ENCODE measurements at places on chromosomes 16 and 17.

DNA sequence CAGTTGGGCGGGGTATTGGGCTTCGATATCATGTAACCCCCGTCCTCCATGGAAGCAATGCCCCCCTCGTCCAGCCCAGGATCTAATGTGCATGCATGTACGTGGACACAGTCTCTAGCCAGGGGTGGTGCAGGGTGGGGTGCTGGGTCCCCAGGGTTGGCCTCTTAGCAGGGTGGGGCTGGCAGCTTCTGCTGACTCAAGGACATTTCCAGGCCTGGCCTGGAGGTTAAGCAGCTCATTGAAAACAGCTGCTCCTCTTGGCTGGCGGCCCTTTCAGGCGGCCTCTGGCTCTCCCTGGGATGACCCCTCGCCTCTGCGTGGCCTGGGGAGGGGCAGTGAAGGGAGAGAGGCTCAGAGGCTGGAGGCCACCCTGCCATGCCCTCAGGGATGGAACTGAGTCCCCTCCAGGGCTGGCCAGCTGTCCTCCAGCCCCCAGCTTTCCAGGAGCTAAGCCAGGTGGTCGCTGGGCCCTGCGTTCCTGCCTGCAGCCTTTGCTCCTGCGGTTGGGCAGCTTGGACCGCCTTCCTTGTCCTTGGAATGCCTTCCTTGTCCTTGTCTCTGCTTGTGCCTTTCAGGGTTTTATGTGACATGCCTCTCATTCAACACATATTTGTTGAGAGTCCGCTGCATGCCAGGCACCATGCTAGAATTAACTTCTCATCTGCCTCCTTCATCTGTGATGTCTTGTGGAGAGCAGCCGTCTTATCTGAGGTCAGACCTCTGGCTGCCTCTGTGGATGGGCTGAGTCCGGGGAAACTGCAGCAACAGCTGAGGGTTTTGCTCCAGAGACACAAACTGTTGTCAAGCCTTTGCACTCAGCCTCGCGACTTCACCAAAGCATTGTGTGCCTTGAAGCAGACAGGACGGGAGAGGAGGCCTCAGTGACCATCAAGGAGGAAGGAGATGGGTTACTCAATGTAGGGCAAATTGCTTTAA, 26.6 kb downstream of the MRC2 start:
- DNase-seq = no peak

DNA sequence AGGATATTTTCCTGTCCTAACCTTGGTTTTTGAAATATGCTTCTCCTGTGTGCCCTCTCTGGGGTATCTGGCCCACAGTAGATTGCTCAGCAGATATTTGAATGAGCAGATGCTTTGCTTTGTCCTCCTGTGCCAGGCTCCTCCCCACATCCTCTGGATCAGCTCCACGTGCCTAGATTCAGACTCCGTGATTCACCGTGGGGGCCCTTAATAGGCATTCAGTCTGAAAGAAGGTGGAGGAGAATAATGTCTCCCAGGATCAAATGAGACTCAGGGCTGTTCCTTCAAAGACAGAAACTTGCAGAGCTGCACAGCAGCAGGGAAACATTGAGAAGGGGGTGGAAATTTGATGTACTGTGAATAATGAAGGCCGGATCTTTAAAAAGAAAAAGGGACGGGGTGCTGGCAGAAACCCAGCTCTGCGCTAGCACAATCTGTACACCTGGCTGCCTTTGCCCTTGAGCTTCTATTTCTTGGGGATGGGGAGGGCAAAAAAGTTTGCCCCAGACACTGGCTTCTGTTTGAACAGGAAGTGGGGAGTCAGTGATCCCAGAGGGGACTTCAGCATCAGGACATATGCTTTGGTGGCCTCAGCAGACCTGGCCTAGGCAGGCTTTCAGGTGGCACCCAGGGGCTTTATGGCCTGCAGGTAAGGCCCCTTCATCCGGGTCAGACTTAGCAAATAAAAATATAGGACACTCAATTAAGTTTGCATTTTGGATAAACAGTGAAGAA, 15.9 kb upstream of the SLC12A3 start:
- DNase-seq = peak; percentile 75

- DNase-seq = no peak
Measured at GRCh38 chr17:944266-944826, 35.2 kb downstream of the NXN start.

DNA sequence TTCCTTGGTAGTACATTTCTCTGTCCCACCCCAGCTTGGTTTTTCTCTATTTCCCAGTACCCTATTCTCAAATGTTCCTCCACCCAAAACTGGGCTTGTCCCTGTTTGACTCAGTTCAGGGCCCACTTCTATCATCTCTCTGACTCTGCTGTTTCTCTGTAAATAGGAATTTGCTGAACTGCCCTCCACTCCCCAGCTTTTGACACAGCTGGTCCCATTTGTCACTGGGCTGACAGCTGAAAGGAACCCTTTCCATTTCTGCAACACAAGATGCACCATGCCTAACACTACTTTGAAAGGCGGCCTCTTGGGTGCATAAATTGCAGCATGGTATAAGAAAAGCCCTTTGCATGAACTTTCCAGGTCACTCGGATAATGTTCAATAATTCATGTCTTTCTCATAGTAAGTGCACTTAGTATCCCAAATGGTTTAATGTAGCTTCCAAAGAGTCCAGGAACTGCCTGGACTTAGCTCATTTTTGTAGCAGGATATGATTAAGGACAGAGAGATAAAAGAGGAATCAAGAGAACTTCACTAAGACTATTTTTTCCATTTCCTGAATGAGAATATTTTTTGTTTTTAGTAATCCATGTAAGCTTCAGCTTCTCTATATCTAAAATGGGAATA, 256.7 kb downstream of the CDH11 start:
- DNase-seq = no peak

- DNase-seq = no peak
Measured at GRCh38 chr16:82655072-82655714, 28.4 kb downstream of the CDH13 start.

DNA sequence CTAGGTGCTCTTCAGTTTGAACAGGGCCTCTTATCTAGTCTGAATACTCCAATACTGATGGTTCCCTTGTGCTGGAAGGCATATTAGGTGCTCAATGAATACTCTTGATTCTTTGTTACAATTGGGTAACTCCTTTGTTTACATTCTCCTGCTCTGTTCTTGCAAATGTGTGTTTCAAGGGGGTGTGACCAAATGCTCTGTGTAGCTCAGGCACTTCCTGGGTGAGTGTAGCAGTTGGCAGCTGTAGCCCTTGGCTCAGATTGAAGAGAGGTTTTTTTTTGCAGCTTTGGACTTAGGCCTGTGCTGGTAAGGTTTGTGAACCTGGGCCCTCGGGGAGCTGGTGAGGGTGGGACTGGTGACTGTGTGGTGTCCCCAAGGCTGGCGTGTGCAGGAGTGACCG, 20.2 kb downstream of the TBCD start:
- no peak for DNase-seq

GRCh38 chr17:46192439-46193150, 634 bp downstream of the KANSL1 start:
- DNase-seq = no peak

DNA sequence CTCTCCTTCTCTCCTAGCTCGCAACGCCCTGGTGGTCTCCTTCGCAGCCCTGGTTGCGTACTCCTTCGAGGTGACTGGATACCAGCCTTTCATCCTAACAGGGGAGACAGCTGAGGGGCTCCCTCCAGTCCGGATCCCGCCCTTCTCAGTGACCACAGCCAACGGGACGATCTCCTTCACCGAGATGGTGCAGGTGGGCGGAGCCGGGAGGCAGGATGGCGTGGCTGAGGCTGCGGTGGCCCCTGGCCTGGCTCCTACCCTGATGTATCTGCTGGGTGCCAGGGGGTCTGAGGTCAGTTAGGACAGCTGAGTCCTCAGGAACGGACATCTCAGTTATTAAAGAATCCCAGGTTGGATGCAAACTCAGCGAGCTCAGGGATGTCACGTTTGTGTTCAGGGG, 16.7 kb downstream of the SLC26A11 start:
- no peak for DNase-seq

DNA sequence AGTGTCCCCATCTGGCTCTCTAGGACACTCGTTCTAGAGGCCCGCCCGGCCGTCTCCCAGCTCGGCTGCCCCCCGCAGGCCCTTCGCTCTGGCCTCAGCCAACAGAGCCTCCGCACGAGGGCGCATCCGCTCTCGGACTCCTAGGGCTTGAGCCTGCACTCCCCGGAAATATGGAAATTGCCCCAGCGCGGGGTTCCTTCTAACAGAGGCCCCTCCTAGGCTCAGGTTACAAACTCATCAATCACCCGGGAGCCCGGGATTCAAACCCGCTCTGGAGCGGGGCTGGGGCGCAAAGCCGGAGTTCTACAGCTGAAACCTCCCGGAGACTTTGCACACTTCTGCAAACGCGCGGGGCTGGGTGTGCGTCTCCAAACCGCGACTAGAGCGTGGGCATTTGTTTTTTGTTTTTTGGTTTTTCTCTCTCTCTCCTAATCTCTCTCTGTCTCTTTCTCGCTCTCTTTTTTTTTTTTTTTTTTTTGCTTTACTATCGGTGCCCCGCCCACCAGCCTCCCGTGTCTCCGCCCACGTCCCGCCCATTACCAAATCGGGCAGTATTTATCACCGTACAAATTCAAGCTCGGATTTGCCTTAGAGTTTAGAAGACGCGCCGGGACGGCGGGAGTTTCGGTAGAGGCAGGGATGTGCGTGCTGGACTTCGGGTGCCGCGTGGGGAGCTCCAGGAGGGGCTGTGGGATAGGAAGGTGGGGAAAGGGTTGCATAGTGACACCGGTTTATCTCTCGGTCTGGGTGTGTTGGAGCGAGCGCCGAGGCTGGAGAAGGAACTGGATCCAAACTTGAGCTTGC, 2.4 kb upstream of the FOXL1 start:
- no peak for DNase-seq

GRCh38 chr16:22400900-22401299, 26.5 kb upstream of the CDR2 start:
- no peak for DNase-seq

GRCh38 chr16:88943131-88943664, 33.8 kb downstream of the CBFA2T3 start:
- DNase-seq = no peak

DNA sequence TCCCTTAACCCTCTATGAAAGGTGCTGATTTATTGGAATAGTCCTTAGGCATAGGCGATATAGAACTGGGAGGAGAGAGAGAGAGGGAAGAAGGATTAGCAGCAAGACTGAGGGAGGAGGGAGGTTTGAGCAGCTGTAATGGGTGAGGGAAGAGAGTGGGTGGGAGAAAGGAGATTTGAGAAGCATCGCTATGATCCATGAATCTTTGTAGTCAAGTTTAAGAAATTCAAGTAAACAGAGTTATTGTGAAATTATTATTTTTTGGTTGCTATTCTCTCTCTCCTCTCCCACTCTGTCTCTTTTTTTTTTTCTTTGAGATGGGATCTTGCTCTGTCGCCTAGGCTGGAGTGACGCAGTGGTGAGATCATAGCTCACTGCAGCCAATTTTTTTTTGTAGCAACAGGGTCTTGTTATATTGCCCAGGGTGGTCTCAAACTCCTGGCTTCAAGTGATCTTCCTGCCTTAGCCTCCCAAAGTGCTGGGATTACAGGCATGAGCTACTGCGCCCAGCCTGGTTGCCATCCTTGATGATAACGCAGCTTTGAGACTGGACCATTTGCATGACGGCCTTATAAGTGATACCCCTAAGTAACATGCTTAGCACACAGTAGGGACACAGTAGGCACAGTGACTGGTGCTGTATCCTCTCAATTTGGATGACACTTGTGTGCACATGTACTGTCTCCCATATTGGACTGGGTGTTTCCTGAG, 21.0 kb upstream of the TNS4 start:
- DNase-seq = no peak

Measured in retinal pigment epithelial cell (primary cell).